Gastroesophageal sphincter (tissue), 4 donors: ENCODE measurements at places on chromosomes 7 and 10.

DNA sequence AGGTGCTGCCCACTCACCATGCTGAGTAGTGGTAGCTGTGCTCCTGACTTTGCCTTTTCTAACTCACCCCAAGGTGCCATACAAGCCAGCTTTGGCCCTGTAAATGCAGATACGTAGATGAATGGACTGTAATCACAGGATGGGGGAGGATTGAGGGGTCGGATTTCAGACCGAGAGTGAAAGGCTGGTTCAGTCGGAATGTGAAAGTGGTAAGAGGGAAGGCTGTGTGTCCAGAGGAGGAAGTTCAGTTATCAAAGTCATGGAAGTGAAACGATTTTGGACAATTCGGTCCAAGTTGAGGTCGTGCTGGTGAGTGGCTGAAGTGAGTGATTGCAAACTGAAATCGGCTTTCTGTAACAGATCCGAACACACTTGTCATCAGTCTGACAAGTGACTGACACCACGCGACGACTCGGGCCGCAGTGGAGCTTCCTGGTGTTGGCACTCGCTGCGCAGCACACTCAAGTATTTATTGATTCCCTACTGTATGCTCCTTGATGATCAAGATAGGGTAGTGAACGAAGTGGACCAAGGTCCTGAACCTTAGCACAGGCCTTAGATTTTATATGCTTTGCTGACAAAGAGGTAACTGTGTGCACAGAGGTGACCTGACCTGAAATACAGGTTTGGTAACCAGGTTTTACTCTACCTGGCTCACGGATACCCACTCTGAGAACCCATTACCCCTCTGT lies 10.5 kb downstream of the ZNF282 start:
- no peak for ATAC-seq

GRCh38 chr7:139950881-139951525 lies 111.7 kb downstream of the PARP12 start:
- no peak for ATAC-seq

DNA sequence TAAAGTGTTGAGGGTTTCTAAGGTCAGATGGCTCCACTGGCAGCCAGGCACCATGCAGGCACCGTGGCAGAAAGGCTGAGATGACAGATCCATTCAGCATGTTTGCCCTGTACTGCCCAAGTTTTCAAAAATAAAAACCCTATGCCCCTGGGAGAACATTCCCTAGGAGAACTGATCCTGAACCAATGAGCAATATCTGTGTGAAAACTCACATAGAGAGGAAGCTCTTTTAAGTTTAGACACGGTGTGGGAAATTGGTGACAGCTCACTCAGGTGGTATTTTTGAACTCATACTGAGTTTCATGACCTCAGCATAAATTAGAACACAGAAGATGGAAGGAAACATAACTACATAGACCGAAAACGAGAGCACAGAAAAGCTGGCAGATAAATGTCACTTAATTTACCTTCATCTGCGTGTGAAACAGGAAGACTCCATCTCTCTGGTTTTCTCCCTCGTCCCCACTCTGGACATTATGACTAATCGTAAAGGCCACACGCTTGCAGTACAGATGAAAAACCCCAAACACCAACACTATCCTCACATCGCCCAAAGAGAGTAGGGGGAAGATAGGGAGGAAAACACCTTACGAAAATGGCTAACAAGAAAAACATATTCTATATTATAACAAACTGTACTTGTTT lies 127.8 kb downstream of the ICA1 start:
- no peak for ATAC-seq

DNA sequence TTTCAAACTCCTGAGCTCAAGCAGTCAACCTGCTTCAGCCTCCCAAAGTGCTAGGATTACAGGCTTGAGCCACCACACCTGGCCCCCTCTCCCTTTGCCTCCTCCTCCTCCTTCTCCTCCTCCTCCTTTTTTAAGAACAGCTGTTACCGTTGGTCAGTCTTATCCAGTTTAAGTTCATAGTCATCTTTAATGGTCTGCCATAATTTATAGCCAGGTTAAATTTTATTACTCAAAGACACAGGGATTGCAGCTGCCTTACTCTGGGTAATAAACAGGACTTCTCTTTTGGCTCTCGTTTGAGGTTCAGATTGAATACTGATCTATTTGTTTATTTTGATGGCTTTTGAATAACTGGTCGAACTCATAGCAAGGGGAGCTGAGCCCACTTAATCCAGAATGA lies 35.2 kb downstream of the ATOH7 start:
- ATAC-seq: no peak
